ENCODE measurements at places on chromosomes 1 and 21.

DNA sequence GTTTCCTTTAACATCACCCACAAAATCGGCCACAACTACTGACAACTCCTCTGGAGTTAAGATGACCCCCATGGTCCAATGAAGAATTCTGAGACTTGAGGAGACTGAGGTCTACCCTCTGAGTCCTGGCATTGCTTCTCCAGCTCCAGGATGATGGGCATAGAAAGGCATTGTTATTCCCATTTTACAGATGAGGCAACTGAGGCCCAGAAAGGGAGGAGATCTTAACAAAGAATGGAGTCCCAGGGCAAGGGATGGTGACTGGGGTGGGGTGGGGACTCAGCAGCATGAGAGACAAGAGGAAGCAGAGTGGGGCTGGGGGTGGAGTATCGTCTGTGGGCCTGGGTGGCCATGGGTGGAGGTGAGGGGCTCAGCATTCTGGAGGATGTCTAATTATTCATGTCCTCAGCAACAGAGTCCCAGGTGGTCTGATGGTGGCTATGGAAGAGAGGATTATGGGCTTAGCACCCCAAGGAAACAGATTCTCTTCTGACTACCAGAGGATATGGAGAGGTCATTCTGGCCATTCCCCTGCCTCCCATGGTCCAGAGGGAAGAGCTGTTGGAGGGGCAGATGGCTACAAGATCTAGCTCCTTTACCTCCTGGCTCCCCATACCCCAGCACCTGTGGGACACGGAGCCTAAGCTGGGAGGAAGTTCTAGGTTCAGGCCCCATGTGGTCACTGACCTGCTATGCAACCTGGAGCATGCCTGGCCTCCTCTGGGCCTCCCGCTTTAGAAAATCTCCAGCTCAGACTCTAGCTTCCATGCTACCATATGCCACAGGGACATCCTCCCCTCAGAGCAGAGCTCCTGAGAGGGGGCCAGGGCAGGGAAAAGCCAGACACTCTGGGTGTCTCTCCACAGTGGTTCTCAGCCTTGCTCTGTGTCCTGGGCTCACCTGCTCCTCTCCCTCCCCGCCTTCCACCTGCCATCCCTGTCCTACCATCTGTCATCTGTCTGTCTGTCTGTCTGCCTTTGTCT lies 37.4 kb upstream of the DMBX1 start:
- no peak for DNase-seq

DNA sequence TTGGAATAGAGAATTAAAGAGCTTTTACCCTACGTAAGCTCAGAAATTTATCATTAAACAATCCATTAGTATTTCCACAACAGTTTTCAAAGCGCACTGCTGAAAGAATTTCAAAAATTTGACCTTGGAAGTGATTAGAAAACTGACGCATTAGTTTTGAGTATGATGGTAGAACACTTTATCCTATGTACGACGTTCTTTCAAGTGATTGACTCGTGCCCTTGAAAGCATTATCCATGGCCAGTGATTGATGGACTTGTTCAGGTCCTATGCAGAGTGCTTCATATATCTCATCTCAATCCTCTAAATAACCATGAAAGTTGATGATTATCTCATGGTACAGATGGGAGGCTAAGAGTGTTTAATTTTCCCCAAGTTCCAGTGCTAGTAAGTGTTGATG lies 697.2 kb downstream of the USP25 start:
- no peak for DNase-seq

- peak; percentile 63 for DNase-seq
These were observed 49.2 kb downstream of the ENAH start for GRCh38 chr1:225603538-225604354.

- no peak for DNase-seq
These were observed 26.6 kb downstream of the ATF3 start for GRCh38 chr1:212635141-212635631.

DNA sequence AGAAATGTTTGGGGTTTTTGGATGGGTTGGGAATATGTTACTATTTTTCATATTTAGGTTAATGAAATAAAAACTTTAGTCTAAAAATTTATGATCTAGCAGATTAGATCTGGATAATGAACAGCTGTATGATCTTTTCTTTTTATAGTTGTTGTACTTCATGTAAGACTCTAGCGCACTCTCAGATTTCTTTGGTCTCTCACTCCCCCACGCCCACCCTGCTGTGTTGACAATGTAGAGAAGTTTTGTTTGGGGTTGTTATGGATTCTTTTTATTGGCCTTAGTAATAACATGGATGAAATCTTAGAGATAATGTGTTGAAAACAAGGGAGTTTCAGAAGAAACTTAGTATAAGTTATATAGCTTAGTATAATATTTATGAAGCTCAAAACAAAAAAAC lies 5.5 kb downstream of the KLF18 start:
- DNase-seq = no peak

DNA sequence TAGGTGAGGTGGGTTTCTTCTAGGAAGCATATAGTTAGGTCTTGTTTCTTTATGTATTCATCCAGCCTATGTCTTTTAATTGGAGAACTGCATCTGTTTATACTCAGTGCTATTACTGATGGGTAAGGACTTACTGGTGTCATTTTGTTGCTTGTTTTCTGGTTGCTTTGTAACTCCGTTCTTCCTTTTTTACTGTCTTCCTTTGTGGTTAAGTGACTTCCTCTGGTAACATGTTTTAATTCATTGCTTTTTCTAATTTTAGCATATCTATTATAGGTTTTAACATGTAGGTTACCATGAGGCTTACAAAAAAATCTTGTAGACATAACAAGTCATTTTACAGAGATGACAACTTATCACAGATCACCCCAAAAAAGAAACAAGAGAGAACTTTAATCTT lies 160.8 kb downstream of the VAV3 start:
- no peak for DNase-seq

- DNase-seq = no peak
These were observed 75.5 kb upstream of the GPR88 start for GRCh38 chr1:100462326-100463025.

- DNase-seq = no peak
These were observed 908 bp downstream of the CD53 start for GRCh38 chr1:110873856-110874255.

- DNase-seq = no peak
These were observed 61.6 kb downstream of the PTGS2 start for GRCh38 chr1:186618401-186619170.

GRCh38 chr1:82001345-82001744 lies 200.6 kb downstream of the ADGRL2 start:
- no peak for DNase-seq

DNA sequence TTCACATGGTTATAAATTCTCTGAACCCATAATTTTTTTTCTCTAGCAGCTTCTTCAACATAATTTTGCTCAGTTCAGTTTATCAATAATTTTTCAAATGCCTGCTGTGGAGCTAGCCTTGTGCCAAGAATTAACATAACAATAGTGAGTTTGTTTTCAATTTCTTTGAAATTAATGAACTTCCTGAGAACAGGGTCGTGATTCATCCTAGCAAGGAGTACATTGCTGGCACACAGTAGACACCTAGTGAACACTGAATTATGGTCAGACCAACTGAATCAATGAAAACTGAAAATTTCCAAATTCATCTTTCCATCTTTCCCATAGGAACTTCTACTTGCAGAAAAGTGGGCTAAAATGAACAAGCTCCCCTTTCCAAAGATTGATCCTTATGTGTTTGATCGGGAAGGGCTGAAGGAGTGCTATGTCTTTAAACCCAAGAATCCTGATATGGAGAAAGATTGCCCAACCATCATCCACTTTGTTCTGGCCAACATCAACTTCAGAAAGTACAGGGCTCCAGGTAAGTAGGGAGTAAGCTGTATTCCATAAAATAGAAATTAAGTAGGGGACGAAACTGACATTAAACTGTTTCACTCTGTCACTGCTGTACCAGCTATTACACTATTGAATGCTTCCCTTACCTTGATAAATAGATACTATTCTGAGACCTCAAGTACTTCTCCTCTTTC lies 148.7 kb downstream of the PLA2G4A start:
- DNase-seq = peak; percentile 58

Data from foreskin melanocyte (primary cell).